SJSA1 (cell line): ENCODE measurements at places on chromosomes 16 and 17. TPM values are rescaled to one million over a fixed set of nuclear protein-coding genes. Genes with fewer than 3 reads are reported as not detected.

Gene C16orf78
- total RNA-seq = not detected in 2 replicates

DNA sequence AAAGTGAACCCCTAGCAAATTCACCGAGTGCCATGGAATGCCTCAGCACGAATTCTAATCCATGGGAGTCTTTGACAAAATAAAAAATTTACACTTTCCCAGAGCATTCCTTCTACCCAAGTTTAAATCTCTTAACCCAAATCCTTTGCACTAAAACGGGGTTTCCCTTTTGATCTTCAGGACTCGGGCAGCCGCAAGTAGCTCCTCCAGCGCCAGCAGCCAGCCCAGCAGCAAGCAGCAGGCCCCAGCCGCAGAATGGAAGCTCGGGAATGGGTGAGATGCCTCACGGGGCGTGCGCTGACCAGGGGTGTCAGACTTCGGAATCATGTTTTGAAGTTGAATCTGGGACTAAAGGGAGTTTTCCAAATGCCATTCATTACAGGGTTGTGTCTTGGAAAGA, 42.4 kb downstream of the RPA1 start:
- no peak for DNase-seq

DNA sequence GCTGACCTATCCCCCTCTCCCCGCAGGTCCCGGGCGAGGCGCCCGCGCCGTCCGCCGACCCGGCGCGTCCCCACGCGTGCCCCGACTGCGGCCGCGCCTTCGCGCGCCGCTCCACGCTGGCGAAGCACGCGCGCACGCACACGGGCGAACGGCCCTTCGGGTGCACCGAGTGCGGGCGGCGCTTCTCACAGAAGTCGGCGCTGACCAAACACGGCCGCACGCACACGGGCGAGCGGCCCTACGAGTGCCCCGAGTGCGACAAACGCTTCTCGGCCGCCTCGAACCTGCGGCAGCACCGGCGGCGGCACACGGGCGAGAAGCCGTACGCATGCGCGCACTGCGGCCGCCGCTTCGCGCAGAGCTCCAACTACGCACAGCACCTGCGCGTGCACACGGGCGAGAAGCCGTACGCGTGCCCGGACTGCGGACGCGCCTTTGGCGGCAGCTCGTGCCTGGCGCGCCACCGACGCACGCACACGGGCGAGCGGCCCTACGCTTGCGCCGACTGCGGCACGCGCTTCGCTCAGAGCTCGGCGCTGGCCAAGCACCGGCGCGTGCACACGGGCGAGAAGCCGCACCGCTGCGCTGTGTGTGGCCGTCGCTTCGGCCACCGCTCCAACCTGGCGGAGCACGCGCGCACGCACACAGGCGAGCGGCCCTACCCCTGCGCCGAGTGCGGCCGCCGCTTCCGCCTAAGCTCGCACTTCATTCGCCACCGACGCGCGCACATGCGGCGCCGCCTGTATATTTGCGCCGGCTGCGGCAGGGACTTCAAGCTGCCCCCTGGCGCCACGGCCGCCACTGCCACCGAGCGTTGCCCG, 10.3 kb downstream of the ZNF771 start:
- no peak for DNase-seq

GRCh38 chr17:19345067-19345460, 17.5 kb downstream of the B9D1 start:
- no peak for DNase-seq

Gene TBC1D3
- not detected in 2 replicates for total RNA-seq

- no peak for DNase-seq
These were observed 1.6 kb upstream of the FOXJ1 start for GRCh38 chr17:76142585-76143041.

GRCh38 chr16:56617212-56618085, 8.1 kb upstream of the MT1E start:
- no peak for DNase-seq

Gene TNFRSF13B
- not detected in 2 replicates for total RNA-seq

DNA sequence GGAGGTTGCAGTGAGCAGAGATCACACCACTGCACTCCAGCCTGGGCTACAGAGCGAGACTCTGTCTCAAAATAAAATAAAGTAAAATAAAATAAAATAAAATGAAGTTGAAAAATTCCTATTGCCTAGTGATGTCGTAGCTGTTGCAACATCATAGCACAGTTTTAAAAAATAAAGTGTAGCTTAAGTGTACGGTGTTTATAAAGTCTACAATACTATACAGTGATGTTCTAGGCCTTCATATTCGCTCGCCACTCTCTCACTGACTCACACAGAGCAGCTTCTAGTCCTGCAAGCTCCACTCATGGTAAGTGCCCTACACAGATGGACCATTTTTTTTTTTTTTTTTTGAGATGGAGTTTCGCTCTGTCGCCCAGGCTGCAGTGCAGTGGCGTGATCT, 43.5 kb upstream of the MNT start:
- DNase-seq = no peak

DNA sequence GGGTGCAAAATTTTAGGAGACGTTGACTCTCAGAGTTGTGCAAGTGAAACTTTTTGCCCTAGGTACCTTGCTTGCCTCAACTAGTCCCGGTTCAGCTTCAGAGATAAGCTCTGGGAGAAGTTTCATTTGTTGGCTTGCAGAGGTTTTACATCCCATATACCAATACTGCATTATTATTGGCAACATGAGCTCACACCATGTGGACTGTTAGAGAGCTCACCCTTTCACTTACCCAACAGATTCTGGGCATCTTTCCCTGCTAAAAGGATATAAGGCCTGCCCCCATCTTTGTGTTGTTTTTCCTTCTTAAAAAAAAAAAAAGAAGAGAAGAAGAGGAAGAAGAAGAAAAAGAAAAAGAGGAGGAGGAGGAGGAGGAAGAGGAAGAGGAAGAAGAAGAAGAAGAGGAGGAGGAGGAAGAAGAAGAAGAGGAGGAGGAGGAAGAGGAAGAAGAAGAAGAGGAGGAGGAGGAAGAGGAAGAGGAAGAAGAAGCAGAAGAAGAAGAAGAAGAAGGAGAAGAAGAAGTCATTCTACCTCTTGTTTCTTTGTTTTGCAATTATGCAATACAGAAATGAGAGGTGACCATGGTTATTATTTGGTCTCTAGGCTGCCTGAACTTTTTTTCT, 292.6 kb upstream of the IRX3 start:
- DNase-seq = no peak

Gene TRIM47
- total RNA-seq = 11.9 and 17.5 TPM in 2 replicates

DNA sequence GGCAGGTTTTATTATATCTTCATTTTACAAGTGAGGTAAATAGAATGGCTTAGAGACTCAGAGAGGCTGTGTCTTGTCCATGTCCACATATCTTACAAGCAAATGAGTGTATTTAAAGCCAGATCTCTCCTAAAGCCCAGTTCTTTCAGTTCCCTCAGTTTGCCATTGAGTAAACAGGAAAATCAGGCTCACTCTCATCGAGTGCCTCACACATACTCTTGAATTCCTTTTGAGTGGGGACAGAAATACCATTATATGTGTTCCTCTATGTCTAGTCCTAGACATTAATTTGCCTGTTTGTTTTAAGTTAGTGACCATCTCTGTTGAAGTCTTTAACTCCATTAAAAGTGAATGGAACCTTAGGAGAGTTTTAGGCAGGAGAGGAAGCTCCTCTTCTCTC, 40.1 kb downstream of the BPTF start:
- DNase-seq = no peak

Gene KRT25
- not detected in 2 replicates for total RNA-seq

GRCh38 chr16:88570691-88571092, 489 bp downstream of the ZC3H18 start:
- DNase-seq = no peak

DNA sequence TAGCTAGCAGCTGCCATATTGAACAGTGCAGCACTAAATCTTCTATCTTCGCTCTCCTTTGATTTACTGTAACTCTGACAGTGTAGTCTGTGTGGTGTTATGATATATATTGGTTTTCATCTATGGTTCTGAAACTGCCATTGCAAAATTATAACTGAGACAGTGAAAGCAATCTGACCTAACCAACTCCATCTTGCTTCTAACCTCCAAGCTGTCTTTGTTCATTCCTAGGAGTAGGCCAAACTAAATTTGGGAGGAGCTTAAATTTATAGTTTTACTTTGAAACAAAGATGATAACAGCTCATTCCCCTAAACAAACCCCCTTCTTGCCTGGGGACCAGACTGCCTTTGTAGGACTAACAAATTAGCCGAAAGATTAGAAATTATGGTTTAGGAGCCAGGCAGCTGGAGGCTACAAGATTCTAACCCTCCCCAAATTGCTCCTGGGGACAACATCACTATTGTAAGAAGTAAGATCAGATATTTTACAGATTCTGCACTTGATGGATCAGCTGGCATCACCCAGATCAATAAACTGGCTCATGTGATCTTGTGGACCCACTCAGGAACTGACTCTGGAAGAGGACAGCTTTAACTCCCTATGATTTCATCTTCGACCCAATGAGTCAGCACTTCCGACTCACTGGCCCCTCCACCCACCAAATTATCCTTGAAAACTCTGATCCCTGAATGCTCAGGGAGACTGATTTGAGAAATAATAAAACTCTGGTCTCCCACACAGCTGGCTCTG, 47.0 kb upstream of the FBXO47 start:
- DNase-seq = no peak

DNA sequence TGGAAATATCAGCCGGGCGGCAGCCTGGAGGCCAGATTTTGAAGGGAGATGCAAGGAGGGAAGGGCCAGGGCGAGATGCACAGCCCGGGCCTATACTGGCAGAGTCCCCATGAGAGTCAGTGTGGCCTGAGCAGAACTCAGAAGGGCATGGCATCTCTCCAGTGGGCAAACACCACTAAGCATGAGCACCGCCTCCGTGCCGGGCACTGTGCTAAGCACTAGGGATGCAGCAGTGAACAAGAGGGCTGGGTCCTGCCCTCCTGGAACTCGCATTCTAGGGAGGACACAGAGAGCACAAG, 33.5 kb downstream of the TK2 start:
- no peak for DNase-seq

DNA sequence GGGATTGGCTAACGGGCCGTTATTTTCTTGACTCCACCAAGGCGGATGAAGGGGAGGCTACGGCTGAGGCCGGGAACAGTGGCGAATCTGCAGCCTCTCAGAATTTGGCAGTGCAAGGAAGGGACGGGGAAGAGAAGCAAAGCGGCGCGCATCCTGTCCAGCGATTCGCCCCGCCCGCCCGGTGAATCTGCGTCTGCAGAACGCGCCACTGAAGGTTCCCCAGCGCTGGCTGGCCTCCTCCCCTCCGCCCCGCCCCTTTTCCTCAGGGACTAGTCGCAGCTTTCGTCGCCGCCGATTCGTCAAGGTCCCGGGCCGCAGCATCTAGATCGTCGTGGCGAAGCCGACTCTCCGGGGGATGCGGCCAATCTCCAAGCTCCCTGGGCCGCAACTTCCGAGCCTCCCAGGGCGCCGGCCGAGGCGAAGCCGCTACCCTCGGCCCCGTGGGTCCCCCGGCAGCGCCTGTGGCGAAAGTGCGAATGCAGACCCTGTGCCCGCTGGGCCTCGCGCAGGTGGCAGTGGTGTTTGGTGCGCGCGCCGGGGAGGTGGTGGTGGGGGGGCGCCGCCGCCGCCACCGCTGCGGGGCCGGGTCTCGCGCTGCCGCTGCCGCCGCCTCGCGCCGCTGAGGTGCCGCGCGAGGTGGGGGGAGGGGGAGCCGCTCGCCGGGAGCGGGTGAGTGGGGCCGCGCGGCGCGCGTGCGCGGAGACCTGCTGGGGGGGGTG, at the start of gene SETD1A:
Gene SETD1A, plus strand, starts transcription at position 299 of the 719 bp plus-strand sequence. CDS start 978 bp downstream, outside the sequence.
- peak; percentile 97 for DNase-seq

GRCh38 chr17:1055751-1056645, 59.1 kb downstream of the TIMM22 start:
- DNase-seq = peak; percentile 62

GRCh38 chr17:57256708-57257112, 387 bp downstream of the MSI2 start:
- DNase-seq = no peak

Gene DPEP1
- 6.2 and 10.7 TPM in 2 replicates for total RNA-seq

Gene KLHL10
- not detected in 2 replicates for total RNA-seq

DNA sequence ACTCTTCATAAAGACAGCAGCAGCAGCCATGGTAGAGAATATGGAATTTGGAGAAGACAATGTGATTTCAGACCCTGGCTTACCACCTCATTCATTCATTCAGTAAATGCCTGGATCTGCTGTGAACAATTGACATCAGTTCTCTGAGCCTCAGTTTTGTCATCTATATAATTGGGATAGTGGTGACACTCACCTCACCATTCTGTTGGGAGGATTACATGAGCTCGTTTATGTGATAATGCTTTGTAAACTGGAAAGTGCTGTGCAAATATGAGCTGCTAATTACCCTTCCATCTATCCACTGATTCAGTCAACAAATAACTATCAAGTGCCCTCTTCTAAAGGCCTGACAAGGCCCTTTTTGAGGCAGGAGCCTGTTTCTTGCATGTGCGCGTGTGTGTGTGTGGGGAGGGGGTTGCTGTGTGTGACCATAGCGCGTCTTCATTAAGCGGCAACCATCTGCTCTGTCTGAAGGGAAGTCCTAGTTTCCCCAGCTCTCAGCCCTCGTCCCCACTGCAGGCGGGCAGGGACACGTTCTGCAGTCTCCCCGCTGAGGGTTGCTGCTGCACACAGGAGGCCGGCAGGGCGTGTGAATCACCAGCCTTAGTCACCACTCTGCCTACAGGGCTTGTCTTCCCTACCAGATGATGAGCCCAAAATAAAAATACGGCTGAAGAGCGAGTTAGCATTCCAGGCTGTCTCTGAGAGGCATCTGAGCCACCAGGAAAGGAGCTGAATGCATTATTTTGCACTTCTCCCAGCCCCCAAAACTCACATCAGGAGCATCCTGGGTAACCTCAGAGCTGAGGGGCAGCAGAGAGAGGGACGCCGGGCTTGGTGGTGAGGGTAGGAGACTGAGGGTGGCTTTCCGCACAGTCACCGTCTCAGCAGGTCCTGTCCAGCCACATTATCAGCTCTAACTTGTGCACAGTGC, 19.9 kb downstream of the ARL4D start:
- peak; percentile 92 for DNase-seq

DNA sequence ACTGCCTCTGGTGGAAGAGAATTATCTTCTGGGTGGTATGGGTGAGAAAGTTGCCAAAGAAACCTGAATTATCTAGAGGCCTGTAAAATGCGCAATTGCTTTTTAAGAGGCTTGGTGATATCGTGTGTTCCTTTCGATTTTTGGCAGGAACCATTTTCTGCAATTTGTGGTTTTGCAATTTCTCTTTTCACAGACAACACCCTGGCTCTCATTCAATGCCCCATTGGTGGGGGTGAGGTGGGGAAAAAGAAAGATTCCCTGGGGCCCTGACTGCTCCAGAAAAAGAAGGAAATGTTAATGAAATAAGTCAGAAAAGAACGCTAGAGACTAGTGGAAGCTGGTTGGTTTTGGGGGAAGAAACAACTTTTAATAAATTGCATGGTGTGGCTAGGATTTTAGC, 77.4 kb downstream of the ANKFN1 start:
- no peak for DNase-seq

Gene CFAP119
- total RNA-seq = 1.1 and 9.5 TPM in 2 replicates

- DNase-seq = no peak
These were observed at the start of gene CHRNB1 for GRCh38 chr17:7444682-7445618. TSS of gene CHRNB1 (plus strand) at chr17:7445061. CDS start at chr17:7445128, 67 bp downstream.

Gene MYH2
- not detected in 2 replicates for total RNA-seq

GRCh38 chr16:70467113-70467512, 12.7 kb downstream of the FCSK start:
- DNase-seq = no peak

DNA sequence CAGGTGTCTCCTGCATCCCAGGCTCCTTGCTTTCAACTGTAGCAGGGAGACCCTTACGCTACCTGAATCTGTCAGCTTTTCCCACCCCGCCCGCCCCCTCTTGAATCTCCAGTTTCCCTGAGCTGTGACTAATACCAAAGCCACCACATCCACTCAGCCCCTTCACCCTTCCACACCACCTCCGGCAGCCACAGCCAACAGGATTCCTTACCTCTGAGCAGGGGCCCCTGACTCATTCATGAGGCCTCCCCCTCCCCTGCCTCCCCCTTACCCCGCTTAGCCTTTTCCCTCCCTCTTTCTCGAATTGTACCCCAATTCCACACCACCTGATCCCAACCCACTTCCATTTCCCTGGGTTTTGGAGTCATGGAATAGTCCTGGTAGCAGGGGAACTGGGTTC, 2.3 kb downstream of the STX1B start:
- DNase-seq = no peak
